ENCODE measurements at places on chromosomes 12 and 14.
A peak's percentile ranks its signal among the peaks of the same experiment; 100 is the strongest.

- no peak for DNase-seq
Measured at GRCh38 chr14:100887728-100888335, 15.7 kb downstream of the RTL1 start.

GRCh38 chr12:113267621-113268020 is 46.4 kb downstream of the TPCN1 start:
- no peak for DNase-seq

DNA sequence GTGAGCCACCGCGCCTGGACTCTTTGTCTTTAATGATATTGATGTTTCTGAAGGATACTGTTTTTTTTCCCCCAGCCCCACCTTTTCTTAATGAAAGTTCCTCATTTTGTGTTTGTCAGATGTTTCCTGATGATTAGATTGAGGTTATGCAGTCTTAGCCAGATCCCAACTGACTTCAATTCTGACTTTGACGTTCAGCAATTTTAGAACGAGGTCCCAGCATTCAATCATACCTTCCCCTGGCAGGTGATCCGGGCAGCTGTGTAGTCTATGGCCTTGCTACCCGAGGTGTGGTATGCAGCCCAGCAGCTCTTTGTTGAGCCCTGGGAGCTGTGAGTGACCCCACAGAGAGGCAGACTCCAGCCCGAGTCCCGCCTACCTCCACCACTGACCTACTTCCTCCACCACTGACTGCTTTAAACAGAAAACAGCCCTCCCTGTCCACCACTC is 82.7 kb downstream of the LGMN start:
- peak; percentile 88 for DNase-seq

- DNase-seq = peak; percentile 85
Measured at GRCh38 chr12:122888232-122888752, 7.6 kb downstream of the VPS37B start.

Measured in NB4 (cell line).